Astrocyte of the spinal cord (primary cell): ENCODE measurements at places on chromosomes 4 and X.

- no peak for DNase-seq
Observed at GRCh38 chrX:28981952-28982351, 394.7 kb downstream of the IL1RAPL1 start.

DNA sequence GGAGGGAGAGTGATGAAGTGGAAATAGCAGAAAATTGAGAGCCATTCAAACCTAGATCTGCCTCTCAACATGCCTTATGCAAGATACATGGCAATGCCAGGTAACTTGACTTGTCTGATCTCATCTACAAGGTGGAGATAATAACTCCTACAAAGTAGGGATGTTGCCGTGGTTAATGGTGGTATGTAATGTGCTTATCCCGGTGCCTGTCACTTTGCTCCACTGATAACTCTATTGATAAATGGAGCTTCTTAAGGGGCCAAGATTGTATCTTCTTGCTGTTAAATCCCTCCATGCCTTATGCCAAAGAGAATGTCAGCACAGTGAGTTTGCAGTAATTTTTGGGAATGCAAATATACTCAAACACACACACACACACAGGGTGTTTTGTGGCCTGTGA is 355.8 kb downstream of the MAPK10 start:
- DNase-seq = no peak

DNA sequence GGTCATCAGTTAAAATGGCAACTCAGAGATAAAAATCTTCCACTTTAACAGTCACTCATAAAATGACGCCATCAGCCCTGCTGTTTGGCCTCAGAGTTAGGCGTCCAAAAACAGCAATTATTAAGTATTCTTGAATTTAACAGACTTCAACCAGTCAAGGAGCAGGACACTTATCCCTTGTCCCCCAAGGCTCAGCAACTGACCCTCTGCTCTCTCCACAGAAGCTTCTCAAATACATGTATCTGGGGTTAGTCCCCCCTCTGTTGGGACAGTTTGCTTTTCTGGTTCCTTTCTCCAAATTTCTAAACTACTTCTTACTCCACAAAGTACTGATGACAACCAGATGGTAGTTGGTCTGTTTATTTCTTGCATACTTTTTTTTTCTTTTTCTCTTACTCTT is 54.4 kb downstream of the SOD3 start:
- no peak for DNase-seq

- no peak for DNase-seq
Observed at GRCh38 chr4:3368841-3369760, 72.7 kb upstream of the HGFAC start.

DNA sequence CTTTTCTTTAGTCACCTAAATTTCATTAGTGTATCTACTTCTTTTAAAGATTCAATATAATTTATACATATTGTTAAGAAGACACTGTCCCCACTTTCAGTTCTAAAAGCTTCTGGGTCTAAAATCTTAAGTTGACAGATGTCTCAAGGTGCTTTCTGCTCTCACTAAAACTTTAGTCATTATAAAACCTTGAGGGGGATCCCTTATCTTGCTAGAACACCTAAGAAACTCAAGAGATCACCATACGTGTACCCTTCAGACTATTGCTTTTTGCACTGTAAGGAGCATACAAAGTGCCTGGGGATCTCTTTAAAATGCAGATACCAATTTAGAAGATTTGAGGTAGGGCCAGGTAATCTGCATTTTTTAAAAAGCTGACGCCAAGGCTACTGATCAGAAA is 30.1 kb downstream of the CYBB start:
- no peak for DNase-seq

- DNase-seq = no peak
Observed at GRCh38 chr4:1768367-1769034, 24.6 kb upstream of the FGFR3 start.

DNA sequence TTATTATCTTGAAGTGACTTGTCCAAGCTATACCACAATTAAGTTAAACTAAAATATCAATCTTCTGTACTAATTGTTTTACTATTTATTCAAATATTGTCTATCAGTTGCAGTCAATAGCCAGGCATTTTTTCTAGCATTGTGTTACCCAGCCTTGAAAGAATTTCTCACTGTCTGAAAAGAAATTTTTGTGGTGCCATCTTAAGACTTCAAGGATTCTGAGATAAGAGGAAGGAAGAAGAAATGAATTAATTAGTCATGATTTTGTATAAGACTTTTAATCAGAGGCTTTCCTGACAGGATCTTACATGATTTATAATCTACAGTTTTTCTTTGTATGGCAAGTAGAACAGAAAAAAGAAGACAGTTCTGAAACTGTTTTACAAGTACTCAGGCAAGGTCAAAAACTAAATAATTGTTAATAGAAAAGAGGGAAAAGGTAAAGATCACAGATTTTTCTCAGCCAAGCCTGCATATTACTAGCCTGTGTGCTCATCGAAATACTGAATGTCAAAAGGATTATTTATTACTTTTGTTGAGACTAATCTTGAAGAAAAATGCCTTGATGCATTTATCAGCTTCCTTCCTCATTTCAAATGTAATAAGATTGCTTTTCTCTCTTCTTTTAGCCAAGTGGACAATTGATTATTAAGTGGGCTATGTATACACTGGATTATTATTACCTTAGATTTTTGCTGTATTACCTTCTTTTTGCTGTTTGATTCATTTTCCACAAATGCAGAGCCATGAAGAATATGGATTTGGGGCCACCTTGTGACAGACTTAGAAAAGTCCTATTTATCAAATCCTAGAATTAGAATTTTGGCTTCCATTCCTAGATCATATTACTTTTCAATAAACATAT is 53.8 kb downstream of the CXCL1 start:
- DNase-seq = peak; percentile 72

DNA sequence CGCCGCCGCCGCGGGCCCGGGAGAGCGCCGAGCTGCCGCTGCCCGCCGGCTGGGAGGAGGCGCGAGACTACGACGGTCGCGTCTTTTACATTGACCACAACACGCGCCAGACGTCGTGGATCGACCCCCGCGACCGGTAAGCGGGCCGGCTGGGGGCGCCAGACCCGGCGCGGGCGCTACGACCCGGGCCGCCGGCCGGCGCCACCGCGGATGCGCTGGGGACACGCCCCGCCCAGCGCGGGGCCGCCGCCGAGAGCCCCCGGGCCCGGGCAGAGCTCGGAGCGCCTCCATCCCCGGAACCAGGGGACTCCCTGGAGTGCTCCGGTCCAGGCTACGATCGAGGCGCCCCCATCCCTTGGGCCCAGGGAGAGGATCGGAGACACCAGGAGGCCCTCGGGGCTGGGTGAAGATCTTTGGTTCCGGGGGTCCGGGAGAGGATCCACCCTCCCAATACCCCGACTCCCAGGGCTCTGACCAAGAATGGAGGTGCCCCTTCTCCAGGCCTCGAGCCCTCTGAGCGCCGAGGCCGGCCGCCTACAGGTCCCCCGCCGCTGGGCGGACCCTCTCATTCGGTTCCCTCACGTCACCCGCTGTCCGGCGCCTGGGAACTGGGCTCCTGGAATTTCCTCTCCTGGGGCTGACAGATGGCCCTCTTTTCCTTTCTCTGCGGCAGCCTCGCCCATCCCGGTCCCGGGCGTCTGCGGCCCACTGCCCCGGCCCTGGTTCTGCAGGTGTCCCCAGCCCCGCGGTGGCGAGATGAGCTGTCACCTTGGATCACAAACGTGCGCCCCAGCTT is 48.8 kb downstream of the CLDN34 start:
- DNase-seq = no peak

GRCh38 chr4:185987961-185988627 is 80.9 kb upstream of the TLR3 start:
- no peak for DNase-seq

DNA sequence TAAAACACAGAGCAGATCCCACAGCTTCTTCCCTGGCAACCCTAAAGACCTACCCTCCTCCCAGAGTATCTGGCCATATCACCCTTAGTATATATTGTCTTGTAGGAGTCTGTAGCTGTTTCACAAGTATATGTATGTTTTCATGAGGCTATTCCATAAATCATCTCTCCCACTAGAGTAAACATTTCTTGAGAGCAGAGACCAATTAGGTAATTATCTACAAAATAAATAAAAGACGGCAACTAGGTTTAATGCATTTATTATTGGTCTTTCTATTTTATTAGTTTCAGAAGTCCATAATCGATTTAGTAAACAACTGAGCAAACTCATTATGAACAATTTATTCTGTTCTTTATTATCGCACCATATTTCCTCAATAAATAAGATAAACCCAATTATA is 7.0 kb downstream of the ACOT9 start:
- no peak for DNase-seq

GRCh38 chr4:158519226-158519625 is 2.5 kb upstream of the RXFP1 start:
- no peak for DNase-seq
